Anterior cingulate cortex (tissue), 58 donors: ENCODE measurements at places on chromosomes 4 and X.

DNA sequence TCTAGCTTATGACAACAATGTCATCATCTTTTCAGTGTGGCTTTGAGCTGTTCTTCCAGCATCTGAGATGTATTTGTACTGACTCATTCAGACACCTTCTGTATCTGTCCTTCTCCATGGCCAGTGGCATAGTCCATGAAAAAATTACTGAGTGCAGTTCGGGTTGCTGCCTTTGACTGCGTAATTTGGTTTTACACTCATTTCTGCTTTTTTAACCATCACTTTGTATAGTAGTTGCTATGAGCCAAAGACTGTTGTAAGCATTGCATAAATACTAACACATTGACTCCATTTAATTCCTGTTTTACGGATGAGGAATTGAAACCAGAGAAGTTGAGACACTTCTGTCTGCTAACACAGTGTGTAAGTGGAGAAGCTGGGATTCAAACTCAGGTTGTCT lies 190.7 kb upstream of the MID1 start:
- no peak for DNase-seq

GRCh38 chr4:62601737-62602136 lies 1401.6 kb downstream of the ADGRL3 start:
- DNase-seq, result no peak

DNA sequence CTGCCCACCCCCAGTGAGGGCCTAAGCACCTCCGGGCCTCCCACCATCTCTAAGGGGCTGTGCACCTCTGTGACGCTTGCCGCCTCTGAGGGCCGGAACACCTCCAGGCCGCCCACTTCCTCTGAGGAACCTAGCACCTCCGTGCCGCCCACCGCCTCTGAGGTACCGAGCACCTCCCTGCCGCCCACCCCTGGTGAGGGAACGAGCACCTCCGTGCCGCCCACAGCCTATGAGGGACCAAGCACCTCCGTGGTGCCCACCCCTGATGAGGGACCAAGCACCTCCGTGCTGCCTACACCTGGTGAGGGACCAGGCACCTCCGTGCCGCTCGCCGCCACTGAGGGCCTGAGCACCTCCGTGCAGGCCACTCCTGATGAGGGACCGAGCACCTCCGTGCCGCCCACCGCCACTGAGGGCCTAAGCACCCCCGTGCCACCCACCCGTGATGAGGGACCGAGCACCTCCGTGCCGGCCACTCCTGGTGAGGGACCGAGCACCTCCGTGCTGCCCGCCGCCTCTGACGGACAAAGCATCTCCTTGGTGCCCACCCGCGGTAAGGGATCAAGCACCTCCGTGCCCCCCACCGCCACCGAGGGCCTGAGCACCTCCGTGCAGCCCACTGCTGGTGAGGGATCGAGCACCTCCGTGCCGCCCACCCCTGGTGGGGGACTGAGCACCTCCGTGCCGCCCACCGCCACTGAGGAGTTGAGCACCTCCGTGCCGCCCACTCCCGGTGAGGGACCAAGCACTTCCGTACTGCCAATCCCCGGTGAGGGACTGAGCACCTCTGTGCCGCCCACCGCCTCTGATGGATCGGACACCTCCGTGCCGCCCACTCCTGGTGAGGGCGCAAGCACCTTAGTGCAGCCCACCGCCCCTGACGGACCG lies 977 bp downstream of the MAGEE1 start:
- DNase-seq, result no peak

DNA sequence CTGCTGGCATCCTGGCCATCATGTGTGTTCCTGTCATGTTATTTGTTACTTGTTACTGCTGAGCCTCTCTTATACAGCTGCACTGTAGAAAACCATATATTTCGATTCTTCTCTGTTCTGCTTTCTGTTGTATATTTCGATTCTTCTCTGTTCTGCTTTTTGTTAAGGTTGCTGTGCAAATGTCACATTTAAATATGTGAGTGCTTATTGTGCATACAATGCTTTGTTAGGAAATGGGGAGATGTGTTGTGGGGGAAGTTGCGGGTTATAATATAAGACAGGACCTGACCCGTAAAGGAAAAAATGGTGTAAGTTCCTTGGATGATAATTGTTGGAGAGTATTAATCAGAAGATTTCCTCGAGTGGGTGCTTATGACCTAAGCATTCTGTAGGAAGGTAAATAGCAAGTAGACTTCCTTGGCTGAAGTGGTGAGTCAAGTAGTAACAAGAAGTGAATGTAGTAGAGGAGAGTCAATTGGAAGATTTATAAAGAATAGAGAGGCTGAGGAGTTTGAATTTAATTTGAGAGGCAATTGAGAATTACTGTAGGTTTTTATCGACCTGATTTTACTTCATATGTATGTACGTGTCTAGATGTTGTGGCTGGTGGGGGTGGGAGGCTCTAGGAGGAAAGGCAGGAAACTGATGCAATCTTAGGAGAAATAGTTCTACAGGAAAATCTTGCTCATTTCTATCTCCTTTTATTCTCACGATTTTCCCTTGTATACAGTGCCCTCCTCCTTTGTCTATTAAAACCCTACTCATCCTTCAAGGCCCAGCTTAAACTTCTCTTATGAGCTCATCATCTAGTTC lies 8.5 kb downstream of the OGT start:
- DNase-seq, result no peak

- DNase-seq, result no peak
Observed at GRCh38 chrX:39859991-39860861, 237.5 kb downstream of the BCOR start.

- no peak for DNase-seq
Observed at GRCh38 chrX:50100188-50100587, 100.6 kb downstream of the AKAP4 start.

DNA sequence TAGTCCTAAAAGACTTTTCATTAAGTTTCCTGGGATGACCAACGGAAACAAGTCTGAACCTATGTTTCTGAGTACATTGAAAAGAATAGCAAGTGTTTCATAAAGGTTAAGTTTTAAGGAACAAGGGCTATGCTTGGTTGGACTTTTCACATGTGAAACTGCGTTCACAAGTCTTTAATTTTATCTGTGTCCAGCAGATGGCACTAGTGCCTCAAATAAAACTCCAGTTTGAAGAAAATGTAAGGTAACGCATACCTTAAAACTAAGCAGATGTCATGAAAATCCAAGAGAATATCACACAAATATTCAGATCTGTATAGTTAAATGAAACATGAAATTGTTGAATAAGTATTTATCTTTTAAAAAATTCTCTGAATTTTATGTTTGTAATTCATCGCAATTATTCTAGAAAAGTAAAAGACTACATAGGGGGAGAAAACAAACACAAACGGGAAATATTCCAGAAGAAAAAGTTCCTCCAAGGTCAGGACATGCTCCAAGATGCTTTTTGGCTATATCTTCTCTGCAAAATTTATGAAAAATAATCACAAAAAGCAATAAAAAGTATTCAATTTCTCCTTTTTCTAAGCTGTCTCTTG lies 89.6 kb upstream of the MAD2L1 start:
- DNase-seq, result no peak

- no peak for DNase-seq
Observed at GRCh38 chr4:90146306-90146705, 19.1 kb downstream of the CCSER1 start.

DNA sequence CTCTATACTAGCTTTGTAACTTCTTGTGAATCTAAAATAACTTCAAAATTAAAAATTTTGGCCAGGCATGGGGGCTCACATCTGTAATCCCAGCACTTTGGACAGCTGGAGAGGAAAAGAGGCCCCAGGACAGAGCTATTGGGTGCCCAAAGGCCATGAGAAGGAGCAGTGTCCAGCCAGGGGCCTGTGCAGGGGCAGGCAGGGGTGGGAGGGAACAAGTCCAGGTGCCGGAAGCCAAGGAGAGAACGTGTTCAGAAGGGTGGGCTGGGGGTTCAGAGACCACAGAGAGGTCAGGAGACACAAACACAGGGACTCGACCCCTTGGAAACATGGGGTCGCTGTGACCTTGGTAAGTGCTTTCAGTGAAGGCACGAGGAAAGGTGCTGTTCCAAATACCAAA lies 138.9 kb downstream of the EVC2 start:
- no peak for DNase-seq

- no peak for DNase-seq
Observed at GRCh38 chr4:35347276-35347675, 897.0 kb downstream of the ARAP2 start.

DNA sequence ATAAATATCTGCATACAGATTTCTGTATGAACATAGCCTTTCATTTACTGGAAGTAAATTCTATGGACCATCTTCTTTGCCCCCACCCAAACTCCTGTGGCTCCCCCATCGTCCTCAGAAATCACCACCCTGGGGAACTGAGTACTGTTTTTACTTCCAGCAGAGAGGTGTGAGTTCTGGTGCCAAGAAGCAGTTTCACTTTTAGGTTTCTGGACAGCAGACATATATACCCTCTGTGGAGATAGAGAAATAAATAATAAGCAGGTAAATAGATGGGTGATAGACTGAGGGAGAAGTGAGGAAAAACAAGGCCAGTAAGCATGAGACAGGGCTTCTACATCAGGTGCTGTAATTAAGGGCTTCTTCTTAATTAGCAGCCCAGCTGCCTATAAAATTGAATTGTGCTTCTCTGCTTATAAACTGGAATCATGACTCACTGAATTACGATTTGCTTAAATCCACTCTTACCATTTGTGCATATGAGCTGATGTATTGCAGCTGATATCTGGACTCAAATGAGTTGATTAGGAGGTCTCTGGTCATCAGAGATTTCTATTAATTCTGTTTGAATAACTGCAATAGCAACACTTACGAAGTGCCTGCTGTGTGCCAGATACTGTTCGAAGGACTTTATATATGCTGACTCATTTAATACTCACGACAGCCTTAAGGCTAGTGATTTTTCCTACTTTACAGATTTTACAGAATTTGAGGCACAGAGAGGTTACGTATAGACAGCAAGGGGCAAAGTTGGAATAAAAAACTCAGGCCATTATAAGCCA lies 60.8 kb upstream of the DHX15 start:
- no peak for DNase-seq

DNA sequence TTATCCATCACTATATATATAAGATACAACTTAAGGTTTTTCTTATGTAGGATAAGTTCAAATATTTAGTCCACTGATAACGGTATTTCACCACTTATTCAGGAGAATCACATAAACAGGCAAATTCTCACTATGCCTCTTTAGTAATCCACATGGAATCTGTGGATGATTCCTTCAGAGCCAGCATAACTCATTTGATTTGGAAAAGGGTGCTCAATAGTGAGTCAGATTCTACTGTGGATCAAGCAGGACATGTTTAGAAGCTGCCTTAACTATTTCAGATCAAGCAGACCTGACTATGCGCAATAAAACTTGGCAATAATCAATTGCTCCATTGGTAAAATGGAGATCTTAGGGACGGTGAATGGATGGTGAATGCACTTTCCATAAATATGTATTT lies 184.1 kb downstream of the CBR4 start:
- DNase-seq, result no peak

- no peak for DNase-seq
Observed at GRCh38 chr4:70930530-70931256, 28.5 kb downstream of the MOB1B start.

DNA sequence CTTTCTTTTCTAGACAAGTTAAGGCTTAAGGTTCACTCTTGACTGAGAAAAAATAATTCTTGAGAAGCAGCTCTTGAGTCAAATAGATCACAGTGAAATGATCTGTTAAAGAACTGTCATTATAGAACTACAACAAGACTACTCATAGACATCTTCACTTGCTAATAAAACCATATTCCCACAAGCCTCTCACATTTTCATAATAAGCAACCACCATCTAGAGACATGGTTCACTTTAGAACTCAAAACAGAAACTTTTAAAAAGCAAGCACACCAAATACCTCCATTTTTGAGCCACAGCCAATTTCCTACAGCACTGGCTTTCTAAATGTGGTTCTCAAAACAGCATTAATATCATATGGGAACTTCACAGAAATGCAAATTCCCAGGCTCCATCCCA lies 309.5 kb downstream of the TMA16 start:
- DNase-seq, result no peak

GRCh38 chrX:103629318-103630170 lies 769 bp downstream of the TCEAL1 start:
- DNase-seq, result peak; percentile 55

- no peak for DNase-seq
Observed at GRCh38 chrX:132883358-132883915, 75.0 kb downstream of the HS6ST2 start.
